PC-9 (cell line): ENCODE measurements at places on chromosomes 1 and 21. TPM values are rescaled to one million over a fixed set of nuclear protein-coding genes. Genes with fewer than 3 reads are reported as not detected.

DNA sequence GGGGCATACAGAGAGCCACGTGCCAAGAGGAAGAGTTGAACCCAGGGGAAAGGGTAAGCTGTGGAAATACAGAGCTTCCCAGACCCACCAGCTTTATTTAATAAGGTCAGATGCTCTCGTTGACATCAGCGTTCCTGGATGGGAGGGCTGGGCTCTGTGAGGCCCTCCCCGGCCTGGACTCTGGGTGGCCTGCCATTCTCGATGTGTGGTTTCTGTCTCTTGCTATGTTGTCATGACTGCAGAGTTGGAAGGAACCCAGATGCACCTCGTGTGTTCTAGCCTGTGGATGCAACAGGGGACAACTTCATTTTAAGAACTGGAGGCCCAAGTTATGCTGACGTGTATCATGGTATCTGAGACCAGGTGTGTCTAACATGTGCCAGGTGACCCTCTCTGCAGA, 101.7 kb downstream of the PCBP3 start:
- DNase-seq: no peak

- DNase-seq: no peak
These were observed 17.6 kb downstream of the TNNT2 start for GRCh38 chr1:201359873-201360210.

GRCh38 chr1:108193333-108193732, 6.8 kb downstream of the SLC25A24 start:
- no peak for DNase-seq

DNA sequence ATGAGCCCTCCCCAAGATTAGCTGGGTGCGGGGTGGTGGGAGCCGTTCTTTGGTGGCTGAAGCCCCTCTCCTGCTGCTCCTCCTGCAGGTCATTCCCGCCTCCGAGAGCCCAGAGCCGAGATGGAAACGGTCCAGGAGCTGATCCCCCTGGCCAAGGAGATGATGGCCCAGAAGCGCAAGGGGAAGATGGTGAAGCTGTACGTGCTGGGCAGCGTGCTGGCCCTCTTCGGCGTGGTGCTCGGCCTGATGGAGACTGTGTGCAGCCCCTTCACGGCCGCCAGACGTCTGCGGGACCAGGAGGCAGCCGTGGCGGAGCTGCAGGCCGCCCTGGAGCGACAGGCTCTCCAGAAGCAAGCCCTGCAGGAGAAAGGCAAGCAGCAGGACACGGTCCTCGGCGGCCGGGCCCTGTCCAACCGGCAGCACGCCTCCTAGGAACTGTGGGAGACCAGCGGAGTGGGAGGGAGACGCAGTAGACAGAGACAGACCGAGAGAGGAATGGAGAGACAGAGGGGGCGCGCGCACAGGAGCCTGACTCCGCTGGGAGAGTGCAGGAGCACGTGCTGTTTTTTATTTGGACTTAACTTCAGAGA, 448 bp downstream of the G0S2 start:
- DNase-seq: no peak

Gene RGS13
- total RNA-seq: not detected in 2 replicates
